ENCODE measurements at places on chromosomes 13 and 19.

DNA sequence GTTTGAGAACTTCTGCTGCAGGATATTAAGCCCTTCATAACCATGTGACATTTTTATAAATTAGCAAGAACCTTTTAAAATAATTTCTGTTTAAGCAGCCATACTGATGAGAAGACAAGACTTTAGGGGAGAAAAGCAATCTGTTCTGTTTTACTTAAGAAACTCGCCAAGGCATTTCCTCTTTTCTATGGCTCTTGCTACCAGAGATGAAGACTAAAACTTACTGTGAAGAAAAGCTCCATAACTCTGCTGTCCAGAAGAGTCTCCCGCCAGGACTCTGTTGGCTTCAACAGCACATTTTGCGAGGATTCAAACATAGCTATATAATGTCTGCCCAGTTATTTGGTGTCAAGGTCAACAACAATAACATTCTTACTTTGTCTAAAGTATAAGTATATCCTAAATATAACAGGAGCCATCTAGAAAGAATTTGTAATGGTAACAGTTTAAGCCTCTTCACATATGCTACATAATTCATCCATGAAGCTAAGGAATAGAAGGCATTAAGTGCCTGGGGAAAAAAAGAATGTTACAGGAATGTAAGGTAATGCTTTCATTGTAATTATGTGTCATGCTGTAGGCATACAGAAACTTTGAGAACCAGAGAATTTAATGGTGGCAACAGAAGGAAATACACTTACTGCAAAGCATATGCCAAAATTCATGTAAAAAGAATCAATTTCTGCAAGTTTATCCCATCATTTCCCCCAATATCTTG is 53.2 kb upstream of the EEF1AKMT1 start:
- DNase-seq: no peak

- DNase-seq: no peak
Observed at GRCh38 chr13:40048551-40048950, 393.1 kb downstream of the COG6 start.

DNA sequence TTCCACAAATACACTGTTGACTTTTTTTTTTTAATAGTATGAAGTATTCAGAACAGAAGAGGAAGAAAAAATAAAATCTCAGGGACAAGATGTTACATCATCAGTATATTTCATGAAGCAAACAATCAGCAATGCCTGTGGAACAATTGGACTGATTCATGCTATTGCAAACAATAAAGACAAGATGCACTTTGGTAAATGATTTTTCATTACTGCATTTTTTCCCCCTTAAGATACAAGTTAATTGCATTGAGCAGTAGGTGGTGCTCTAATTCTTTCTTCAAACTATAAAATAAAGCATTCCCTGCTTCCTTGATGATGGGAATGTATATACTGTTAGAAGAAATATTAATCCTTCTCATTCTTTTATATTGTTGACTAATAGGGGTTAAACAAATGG is 17.1 kb downstream of the UCHL3 start:
- no peak for DNase-seq

DNA sequence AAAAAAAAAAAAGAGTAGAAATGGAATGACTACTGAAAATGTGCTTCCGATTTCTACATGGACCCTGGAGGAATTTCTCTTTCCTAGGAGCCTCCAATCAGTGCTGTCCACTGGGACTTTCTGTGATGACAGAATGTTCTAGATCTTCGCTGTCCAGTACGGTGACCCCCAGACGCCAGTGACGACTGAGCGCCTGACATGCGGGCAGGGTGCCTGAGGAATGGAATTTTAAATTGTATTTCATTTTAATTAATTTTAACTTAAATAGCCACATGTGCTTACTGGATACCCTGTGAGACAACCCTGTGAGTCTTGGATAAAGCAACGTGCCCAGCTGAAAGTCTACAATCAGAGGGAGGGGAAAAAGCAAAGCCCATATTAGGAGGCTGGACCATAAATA is 4.1 kb upstream of the TLE6 start:
- DNase-seq: no peak

GRCh38 chr19:19405971-19406877 is 749 bp downstream of the GATAD2A start:
- no peak for DNase-seq

GRCh38 chr19:29855741-29856500 is 44.1 kb downstream of the CCNE1 start:
- no peak for DNase-seq

DNA sequence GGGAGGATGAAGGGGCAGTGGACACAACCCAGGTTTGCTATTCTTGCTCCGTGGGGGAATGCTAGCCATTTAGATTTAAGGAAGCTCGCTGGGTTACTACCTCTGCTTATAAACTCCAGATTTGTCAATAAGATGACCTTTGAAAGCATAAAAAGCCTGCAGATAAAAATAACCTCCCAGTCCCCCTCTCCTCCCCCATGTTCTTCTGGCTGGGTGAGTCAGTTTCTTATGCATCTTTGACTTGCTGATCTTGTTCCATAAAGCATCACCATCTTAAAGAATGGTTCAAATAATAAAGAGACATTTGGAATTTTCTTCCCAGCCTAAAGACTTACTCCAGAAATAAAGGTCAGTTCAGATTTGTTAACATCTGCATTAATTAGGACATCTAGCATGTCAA is 118.3 kb upstream of the RNF113B start:
- DNase-seq: no peak

- DNase-seq: no peak
Observed at GRCh38 chr19:27971071-27971470, 1241.9 kb downstream of the UQCRFS1 start.

GRCh38 chr13:98275681-98276171 is 98.7 kb upstream of the RNF113B start:
- no peak for DNase-seq

GRCh38 chr19:42303101-42303464 is 659 bp upstream of the PAFAH1B3 start:
- DNase-seq: no peak

DNA sequence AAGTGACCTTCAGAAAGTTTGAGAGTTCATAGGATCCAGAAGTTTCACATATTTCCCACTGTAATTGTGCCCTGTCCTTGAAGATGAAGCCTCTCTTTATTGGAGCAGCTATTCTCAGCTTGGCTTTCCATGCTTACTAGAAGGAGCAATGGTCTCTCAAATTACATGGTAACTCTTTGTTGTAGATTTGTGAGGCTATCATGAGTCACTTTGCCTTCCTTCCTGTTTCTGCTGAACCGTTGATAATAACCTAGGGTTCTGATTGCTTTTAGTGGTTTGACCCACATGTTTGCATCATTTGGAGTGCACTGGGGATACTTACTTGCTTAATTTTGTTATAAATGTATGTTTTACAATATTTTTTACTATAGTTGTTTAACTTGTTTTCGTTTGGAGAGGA is 772.9 kb upstream of the SLITRK6 start:
- DNase-seq: no peak

GRCh38 chr13:25247360-25247759 is 39.9 kb downstream of the MTMR6 start:
- no peak for DNase-seq

DNA sequence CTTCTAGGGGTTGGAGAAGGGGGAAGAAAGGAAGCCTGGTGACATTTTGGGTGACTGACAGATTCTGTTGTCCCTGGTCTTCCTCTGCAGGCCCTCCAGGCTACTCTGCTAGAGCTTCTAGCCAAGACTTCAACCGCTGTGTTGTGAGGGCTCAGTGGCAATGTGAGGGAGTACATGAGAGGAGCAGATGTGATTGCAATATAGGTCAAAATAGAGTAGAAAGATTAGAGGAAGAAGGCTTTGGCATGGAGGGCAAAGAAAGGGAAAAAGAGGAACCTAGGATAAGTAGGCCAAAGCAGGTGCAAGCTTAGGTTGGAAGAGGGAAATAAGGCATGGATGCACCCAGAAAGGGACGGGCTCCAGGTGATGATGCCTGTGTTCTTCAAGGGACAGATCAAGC is 216.9 kb downstream of the RGCC start:
- DNase-seq: no peak

GRCh38 chr13:40082639-40083038 is 427.2 kb downstream of the COG6 start:
- DNase-seq: no peak

DNA sequence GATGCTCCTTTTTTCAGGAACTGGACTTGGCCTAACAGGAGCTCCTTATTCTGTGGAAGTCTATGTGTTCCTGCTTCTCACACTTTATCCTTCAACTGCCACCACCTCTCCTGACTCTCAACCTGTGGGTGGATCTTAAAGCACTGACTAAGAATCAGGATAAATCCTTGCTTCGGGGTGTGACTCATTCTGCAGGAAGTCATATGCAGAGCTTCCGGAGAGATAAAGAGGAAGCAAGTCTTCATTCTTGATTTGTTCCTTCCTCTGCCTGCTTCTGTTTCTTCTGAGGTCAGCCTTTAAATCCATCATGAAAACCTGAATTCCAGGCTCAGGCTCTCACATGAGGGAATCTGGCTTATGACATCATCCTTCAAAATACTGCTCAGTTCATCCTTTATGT is 137.1 kb upstream of the ATXN8OS start:
- no peak for DNase-seq

DNA sequence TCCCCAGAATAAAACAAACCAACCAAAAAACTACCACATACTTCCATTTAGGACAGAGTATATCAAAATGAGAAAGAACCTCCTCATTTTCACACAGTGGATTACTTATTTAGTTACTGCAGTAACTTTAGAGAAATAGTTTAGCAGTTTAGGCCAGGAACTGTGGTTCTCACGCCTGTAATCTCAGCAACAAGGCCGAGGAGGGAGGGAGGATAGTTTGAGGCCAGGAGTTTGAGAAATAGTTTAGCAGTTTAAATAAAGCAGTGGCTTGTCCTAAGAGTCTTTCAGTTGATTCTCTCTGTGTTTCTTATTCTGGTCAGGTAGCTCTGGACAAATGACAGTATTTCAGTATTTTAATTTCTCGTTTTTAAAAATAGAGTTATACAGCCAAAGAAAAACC is 9.4 kb downstream of the HMGB1 start:
- DNase-seq: no peak

DNA sequence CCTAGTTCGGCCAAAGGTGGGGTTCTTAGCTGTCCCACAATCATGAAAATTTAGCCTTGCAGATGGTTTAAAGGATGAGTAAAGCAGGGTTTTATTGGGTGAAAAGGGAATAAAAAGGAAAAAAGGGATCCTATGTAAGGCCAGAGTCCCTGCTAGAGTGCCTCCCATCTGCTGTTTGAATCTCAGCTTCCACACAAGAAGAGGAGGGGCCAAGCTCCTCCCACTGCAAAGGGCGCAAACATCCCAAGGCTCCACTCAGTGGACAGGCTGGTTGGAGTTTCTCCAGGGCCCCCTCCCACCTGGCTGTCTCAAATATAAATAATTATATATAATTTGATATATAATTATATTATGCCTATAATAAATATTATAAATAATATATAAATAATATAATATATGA is 1272.1 kb upstream of the PCDH20 start:
- no peak for DNase-seq

DNA sequence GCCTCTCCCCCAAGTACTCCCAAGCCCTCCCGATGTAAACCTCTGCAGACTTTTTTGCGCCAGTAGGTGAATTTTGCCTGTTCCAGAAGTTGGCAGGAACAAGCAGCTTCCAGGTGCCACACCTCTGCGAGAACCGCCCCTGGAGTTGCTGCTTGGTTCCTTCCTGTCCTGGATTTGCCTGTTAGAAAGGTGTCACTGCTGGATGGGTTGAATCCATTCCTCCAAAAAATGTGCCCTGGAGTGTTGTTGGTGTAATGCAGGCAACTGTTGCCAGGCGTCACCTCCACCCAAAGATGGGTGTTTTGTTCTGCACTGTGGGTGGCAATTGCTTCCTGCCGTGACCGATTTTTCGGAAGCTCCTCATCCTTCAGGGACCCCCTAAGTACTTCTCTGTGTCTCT is 5.7 kb downstream of the PGPEP1 start:
- no peak for DNase-seq

DNA sequence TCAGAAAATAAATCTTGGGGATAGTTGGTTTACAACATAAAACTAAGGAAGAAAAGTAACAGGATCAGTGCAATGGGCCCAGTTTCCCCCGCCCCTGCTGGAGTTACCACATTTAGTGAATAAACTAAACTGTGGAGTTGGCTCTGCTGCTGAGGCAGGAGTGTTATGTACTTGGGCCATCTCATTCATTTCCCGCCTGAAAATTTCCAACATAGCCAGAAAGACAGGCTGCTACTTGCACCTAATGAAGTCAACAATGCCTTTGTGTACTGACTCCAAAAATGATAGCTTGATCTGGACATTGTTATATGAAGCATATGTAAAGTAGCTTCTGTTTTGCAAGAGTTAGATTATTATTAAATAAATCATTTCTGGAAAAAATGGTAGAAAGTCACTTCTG is 7.9 kb upstream of the RNASEH2B start:
- no peak for DNase-seq

- DNase-seq: no peak
Observed at GRCh38 chr13:30529085-30529834, 63.5 kb upstream of the HMGB1 start.

- DNase-seq: peak; percentile 57
Observed at GRCh38 chr19:797528-798414, 519 bp downstream of the PTBP1 start.

GRCh38 chr13:39965309-39965708 is 309.8 kb downstream of the COG6 start:
- DNase-seq: no peak

DNA sequence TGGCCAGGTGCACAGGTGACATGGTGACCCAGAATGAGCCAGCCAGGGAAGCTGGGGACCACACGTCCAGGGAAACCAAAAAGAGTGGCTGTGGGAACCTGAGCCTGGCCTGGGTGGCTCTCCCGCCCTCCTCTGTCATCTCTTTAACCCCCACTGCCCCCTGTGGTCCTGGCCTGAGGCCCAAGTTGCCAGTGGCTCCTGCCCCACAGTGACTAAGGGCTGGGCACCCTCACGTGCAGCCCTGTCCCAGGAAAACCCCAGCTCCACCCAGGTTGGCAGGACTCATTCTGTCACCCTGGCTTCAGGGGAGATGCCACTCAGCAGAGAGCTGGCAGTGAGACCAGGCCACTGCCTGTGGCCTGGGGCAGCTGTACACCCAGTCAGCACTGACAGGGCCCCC is 30.6 kb upstream of the ISYNA1 start:
- no peak for DNase-seq

- DNase-seq: no peak
Observed at GRCh38 chr19:21317821-21318220, 11.4 kb downstream of the ZNF708 start.

DNA sequence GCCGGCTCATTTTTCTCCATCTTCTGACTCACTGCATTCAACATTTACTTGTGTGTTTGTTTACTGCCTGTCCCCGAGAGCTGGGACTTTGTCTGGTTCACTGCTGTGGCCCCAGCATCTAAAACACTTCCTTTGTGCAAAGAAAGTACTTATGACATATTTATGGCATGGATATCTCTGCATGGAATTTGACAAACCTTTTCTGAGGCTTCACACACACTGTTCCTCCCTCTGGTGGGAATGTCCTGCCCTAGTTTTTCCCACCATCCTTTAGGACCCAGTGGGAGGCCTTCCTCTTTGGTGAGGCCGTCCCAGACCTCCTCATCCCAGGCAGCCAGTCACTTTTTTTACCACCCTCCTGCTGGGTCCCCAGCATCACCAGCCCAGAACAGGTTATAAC is 1.4 kb upstream of the SRRM5 start:
- no peak for DNase-seq

GRCh38 chr19:9971166-9971897 is 35.0 kb upstream of the OLFM2 start:
- no peak for DNase-seq

- DNase-seq: peak; percentile 24
Observed at GRCh38 chr13:72643311-72643989, 84.0 kb downstream of the MZT1 start.

Data from stimulated activated CD8-positive, alpha-beta memory T cell treated with anti-CD3 and anti-CD28 coated beads, Interleukin-15, amount 100 ng/mL, for 1 hour (primary cell).